ENCODE measurements at places on chromosomes 3 and 15. TPM values are rescaled to one million over a fixed set of nuclear protein-coding genes. Genes with fewer than 3 reads are reported as not detected.

GRCh38 chr3:34504775-34505174, 706.3 kb downstream of the PDCD6IP start:
- no peaks in the 10 kb centered on the region for H3K4me1 ChIP-seq
- DNase-seq = no peak
- no peak overlapping the region for H3K4me3 ChIP-seq
- no peaks in the 10 kb centered on the region for H3K36me3 ChIP-seq
- no peaks in the 10 kb centered on the region for H3K27me3 ChIP-seq

DNA sequence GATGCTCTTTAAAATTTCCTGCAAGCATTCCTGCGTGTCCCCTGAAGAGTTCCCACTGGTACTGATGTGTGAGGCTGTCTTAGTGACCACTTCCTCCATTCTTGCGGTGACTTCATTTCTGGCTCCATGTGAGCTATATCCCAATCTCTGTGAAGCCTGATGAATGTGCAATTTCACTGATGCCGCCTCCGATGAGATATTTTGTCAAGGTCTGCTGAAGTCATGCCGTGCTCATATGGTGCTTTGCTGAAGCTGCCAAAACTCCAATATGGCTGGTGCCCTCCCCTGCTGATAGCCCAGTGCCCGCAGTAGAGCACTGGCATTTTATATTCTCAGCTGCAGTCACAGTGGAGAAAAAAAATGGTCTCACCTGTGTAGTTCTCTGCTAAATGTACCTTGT, 271.5 kb downstream of the EFHB start:
- no peak overlapping the region for H3K4me3 ChIP-seq
- no peaks in the 10 kb centered on the region for H3K4me1 ChIP-seq

DNA sequence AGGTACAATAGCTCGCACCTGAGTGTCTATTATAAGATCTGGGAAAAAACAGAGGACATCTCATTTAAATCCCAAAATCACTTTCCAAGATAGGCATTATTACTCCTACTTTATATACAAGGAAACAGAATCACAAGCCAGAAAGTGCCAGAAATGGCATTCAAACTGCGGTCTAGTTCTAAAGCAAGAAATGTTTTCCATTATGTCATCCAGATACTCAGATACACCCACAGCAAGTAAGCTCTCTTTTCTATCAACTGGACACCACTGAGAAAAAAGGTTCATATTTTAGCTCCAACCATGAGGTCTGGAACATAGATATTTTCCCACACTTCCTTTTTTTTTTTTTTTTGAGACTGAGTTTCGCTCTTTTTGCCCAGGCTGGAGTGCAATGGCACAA, 8.1 kb downstream of the SLC33A1 start:
- H3K27ac ChIP-seq = no peak overlapping the region
- H3K4me1 ChIP-seq = peaks cover 11% of the 10 kb centered on the region
- no peak overlapping the region for H3K4me3 ChIP-seq

DNA sequence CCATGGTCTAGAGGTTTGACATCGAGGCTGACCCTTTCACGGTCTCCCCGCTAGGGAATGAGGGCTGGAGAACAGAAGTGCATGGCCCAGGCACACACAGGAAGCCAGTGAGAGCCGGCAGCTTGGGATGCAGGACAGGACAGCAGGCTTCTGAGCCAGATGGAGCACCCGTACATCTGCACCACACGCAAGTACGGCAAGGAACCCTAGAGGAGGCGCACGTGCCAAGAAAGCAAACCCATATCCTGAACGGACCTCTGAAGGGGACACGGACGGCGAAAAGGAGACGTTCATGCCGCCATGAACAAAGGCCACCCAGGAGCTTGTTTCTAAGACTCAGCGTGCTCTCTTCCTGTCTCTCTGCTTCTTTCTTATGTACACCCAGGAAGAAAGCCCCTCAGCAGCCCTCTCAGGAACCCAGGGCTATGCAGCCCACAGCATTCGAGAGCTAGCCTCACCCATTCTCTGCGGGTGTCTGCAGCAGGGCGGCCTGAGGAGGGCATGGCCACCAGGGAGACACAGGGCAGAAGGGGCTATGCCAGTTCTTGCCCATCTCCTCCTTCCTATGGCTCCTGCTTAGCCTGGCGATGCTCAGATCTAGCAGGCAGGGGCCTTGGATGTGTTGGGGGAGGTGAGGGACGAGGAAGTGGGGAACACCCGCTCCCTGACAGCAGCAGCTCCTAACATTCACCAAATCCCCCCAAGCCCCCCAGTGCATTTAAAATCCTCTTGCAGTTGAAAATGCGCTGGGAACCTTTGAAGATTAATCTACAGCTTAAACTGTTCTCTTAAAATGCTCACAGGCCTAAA, 81.3 kb downstream of the PCSK6 start:
- H3K27ac ChIP-seq = no peak overlapping the region
- H3K36me3 ChIP-seq = no peaks in the 10 kb centered on the region
- no peak overlapping the region for H3K4me3 ChIP-seq
- no peaks in the 10 kb centered on the region for H3K27me3 ChIP-seq

- no peaks in the 10 kb centered on the region for H3K36me3 ChIP-seq
- H3K27ac ChIP-seq = no peak overlapping the region
- no peak overlapping the region for H3K4me3 ChIP-seq
- no peaks in the 10 kb centered on the region for H3K27me3 ChIP-seq
- H3K4me1 ChIP-seq = peaks cover 5% of the 10 kb centered on the region
Measured at GRCh38 chr3:37992271-37993066, 1.9 kb downstream of the VILL start.

GRCh38 chr15:55434989-55435825, 26.9 kb downstream of the PIERCE2 start:
- no peak overlapping the region for H3K27ac ChIP-seq
- no peak for DNase-seq
- no peaks in the 10 kb centered on the region for H3K27me3 ChIP-seq
- H3K36me3 ChIP-seq = no peaks in the 10 kb centered on the region
- no peak overlapping the region for H3K4me3 ChIP-seq

DNA sequence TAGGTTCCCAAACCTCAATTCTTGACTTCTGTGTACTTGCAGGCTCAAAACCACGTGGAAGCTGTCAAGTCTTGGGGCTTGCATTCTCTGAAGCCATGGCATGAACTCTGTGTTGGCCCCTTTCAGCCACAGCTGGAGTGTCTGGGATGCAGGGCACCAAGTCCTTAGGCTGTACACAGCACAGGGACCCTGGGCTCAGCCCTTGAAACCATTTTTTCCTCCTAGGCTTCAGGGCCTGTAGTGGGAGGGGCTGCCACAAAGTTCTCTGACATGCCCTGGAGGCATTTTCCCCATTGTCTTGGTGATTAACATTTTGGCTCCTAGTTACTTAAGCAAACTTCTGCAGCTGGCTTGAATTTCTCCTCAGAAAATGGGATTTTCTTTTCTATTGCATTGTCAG, 135.4 kb downstream of the ATG7 start:
- H3K36me3 ChIP-seq = no peaks in the 10 kb centered on the region
- H3K4me1 ChIP-seq = no peaks in the 10 kb centered on the region
- H3K27me3 ChIP-seq = no peaks in the 10 kb centered on the region
- H3K27ac ChIP-seq = no peak overlapping the region
- no peak for DNase-seq
- H3K4me3 ChIP-seq = no peak overlapping the region

DNA sequence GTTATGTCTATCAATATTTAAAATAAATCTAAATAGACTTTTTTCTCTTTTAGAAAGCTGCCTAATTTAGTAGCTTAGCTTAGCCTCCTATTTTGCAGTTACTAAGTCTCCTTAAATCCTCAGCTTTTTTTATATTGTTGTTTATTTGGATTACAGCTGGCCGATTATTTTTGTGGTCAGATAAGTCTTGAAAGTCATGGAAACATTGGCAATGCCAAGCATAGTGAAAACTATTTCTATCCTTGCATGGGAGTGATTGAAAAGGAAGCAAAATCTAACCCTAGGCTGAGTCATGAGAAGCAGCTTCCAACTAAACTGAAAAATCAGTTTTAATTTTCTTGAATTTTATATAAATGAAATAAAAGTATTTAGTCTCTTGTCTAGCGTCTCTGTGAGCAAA, 1063.0 kb upstream of the GBE1 start:
- no peaks in the 10 kb centered on the region for H3K36me3 ChIP-seq
- H3K27ac ChIP-seq = no peak overlapping the region
- no peak overlapping the region for H3K4me3 ChIP-seq
- H3K4me1 ChIP-seq = no peaks in the 10 kb centered on the region
- no peaks in the 10 kb centered on the region for H3K27me3 ChIP-seq
- DNase-seq = no peak

GOLGA6L10 gene
- total RNA-seq = under 0.01 TPM

ST8SIA2 gene
- not detected for total RNA-seq

GABRR3 gene
- total RNA-seq = not detected

All from uterus (tissue), 4 donors.